Kidney epithelial cell (primary cell): ENCODE measurements at places on chromosomes 13 and 19. TPM values are rescaled to one million over a fixed set of nuclear protein-coding genes. Genes with fewer than 3 reads are reported as not detected.

OR7D2 gene
- total RNA-seq = 0.41 TPM in 1 of 2 replicates, not detected in the other

SBSN gene
- not detected in 2 replicates for total RNA-seq

NMRK2 gene
- total RNA-seq = not detected in 2 replicates

SLC7A10 gene
- total RNA-seq = not detected in 2 replicates

ADGRE3 gene
- not detected in 2 replicates for total RNA-seq

ZNF729 gene
- 0.14 TPM in 1 of 2 replicates, not detected in the other for total RNA-seq

SPPL2B gene
- 36.1 and 39.0 TPM in 2 replicates for total RNA-seq

ZNF728 gene
- 0.89 TPM in 1 of 2 replicates, not detected in the other for total RNA-seq

ZNF835 gene
- 5.3 and 7.7 TPM in 2 replicates for total RNA-seq

FPR1 gene
- not detected in 2 replicates for total RNA-seq

KIR2DL3 gene
- total RNA-seq = not detected in 2 replicates

LYL1 gene
- total RNA-seq = 3.3 and 5.3 TPM in 2 replicates

ZSCAN22 gene
- 2.0 and 4.0 TPM in 2 replicates for total RNA-seq

PLD3 gene
- 350 and 417 TPM in 2 replicates for total RNA-seq

IZUMO1 gene
- total RNA-seq = 0.25 TPM in 1 of 2 replicates, not detected in the other

PDX1 gene
- total RNA-seq = not detected in 2 replicates

SELENOV gene
- total RNA-seq = 0.27 and 0.42 TPM in 2 replicates

PLVAP gene
- total RNA-seq = 0.48 and 1.5 TPM in 2 replicates

CEACAM19 gene
- total RNA-seq = 6.4 and 10.5 TPM in 2 replicates

IGFL1 gene
- total RNA-seq = not detected in 2 replicates

TGFBR3L gene
- 0.14 and 4.5 TPM in 2 replicates for total RNA-seq

ZNF154 gene
- total RNA-seq = 2.9 and 3.3 TPM in 2 replicates

SLITRK6 gene
- not detected in 2 replicates for total RNA-seq

ZNF8 gene
- total RNA-seq = 7.1 and 9.4 TPM in 2 replicates

LGALS14 gene
- total RNA-seq = not detected in 2 replicates

KIR3DL2 gene
- total RNA-seq = not detected in 2 replicates

PALM3 gene
- not detected in 2 replicates for total RNA-seq

ZNF564 gene
- 4.0 and 7.9 TPM in 2 replicates for total RNA-seq

CILP2 gene
- total RNA-seq = 0.07 TPM in 1 of 2 replicates, not detected in the other

SCEL gene
- total RNA-seq = 9.3 and 14.7 TPM in 2 replicates

FFAR1 gene
- total RNA-seq = 0.04 TPM in 1 of 2 replicates, not detected in the other
